SK-N-DZ (cell line): ENCODE measurements at places on chromosomes 3 and 15.

GRCh38 chr15:74235962-74236361 lies at the start of gene CCDC33:
TSS of gene CCDC33 (plus strand) at chr15:74236326. CDS start at chr15:74236720, 394 bp downstream.
- no peak for DNase-seq

DNA sequence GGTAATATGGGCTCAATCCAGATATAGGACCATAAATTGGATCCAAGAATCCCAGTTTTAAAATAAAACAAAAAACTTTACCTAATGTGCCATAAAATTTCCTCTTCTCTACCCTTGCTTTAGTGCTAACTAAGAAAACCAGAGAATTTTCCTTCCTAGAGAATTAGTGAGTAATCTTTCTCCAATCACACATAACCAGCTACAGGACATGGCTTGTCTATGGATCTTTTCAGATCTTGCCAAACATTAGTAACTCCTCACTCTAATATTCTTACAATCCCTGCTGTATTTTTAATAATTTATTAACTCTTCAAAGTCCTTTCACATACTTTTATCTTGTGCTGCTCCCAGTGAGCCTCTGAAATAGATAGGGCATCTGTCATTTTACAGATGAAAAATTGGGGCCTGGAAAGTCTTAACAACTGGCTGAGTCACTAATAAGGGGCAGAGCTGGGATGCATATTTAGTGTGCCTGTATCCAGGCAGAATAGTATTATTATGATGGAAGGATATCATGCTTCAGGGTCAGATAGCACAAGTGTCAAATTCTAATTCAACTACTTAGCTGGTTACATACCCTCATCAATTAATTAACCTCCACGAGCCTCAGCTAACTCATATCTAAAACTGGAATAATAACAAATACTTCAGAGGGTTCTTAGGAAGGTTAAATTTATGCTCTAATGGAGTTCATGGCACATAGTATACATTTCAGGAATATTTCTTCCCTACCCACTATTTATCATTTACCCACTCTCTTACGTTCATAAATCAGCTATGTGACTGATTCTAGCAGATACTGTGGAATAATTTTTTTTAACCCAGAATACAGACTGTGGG lies 5.6 kb downstream of the ZBED2 start:
- DNase-seq = no peak

- no peak for DNase-seq
These were observed 77.2 kb downstream of the TOP2B start for GRCh38 chr3:25587526-25587925.

- no peak for DNase-seq
These were observed 120.0 kb downstream of the EEFSEC start for GRCh38 chr3:128273109-128273840.

DNA sequence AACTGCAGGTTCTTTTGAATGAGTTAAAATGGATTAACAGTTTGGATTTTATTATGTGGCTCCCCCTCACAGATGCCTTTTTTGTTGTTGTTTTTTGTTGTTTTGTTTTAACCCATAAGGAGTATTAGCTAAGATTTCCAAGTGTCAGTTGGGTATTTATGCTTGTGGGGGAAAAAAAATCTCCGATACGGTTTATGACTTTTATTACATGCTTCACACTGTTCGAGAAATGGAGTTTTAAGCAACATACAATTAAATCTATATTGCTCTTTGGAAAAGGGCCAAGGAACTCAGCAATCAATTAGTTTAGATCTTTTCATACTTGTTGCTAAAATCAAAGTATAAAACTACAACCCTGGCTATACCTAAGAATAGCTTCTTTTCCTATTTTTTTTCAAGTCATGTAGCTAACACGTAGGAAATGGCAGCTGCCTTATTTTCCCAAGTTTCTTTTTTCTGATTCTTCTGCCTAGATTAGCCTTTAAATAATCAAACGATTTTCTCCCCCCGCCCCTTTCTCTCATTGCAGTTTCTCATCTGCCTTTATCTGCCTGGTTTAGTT lies 16.0 kb downstream of the NR2F2 start:
- no peak for DNase-seq

GRCh38 chr3:131324923-131325322 lies 56.7 kb upstream of the NUDT16 start:
- no peak for DNase-seq

GRCh38 chr15:48761393-48762158 lies 49.3 kb downstream of the CEP152 start:
- DNase-seq = no peak

- DNase-seq = no peak
These were observed 752.3 kb downstream of the NR2F2 start for GRCh38 chr15:97082830-97083229.
